ENCODE measurements at places on chromosomes 5 and 9.

- DNase-seq = no peak
Measured at GRCh38 chr5:157106630-157107461, 2.0 kb downstream of the HAVCR2 start.

- DNase-seq = no peak
Measured at GRCh38 chr5:155128786-155129512, 115.4 kb downstream of the KIF4B start.

- no peak for DNase-seq
Measured at GRCh38 chr5:178832618-178833201, 27.0 kb upstream of the ZNF354B start.

- DNase-seq = no peak
Measured at GRCh38 chr9:36892279-36892678, 141.8 kb downstream of the PAX5 start.

- DNase-seq = no peak
Measured at GRCh38 chr9:136634904-136635303, 27.8 kb upstream of the EGFL7 start.

DNA sequence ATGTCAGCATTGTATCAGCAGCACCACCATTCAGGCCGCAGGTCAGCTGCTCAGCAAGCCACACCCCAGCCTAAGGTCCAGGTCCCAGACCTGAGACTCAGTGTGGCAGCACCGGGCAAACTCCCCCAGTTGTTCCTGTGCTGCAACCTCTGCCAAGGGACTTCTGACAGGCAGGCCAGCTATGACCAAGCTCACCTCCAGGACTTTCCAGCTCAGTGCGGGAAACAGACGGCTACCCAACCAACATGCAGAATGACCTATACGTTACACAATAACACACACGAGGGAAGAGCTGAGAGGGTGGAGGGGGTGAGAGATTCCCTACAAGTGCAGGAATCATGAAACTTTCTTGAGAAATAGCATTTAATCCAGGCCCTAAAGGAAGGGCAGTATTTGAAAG, 143.7 kb downstream of the FSTL4 start:
- no peak for DNase-seq

DNA sequence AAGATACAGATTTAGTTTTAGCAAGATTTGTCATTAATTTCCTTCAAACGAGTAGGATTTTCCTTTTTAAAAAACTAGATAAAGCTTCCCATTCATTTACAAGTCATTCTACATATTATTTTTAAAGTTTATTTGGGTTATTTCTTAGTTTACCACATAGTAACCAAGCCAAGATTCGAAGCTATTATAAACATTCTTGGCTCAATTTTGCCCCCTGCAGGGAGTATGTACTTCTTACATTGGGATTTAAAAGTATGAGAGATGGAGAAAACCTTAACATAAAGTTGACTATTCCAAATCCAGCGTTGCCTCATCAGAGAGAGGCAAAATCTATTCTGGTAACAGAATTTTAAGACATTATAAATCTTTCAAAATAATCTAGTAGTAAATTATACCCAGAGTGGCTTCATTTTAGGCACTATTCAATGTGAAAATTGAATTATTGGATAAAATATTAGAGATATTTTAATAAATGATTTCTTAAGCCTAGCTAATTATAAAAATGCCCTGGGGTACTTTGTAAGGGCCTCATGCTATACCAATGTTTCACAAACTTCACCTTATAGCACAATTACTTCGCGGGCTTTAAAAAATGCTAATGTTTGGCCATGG, 39.1 kb downstream of the FBN2 start:
- peak; percentile 10 for DNase-seq

DNA sequence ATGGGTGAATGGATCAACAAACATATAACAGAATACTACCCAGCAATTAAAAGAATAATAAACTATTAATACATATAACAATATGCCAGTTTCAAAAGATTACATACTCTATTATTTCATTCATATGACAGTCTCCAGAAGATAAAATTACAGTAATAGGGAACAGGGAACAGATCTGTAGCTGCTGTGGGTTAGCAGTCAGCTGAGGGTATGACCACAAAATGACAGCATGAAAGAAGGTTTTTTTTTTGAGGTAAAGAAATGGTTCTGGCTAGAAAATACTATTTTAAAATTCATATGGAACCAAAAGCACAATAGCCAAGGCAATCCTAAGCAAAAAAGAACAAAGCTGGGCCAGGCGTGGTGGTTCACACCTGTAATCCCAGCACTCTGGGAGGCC, 73.0 kb upstream of the NR5A1 start:
- no peak for DNase-seq

- no peak for DNase-seq
Measured at GRCh38 chr9:136286987-136287379, 16.9 kb downstream of the CCDC187 start.

GRCh38 chr9:85508616-85509015, 233.1 kb downstream of the AGTPBP1 start:
- peak; percentile 6 for DNase-seq

- no peak for DNase-seq
Measured at GRCh38 chr5:168604436-168604835, 25.3 kb upstream of the PANK3 start.

GRCh38 chr5:132746954-132747615, at the start of gene CCNI2:
Gene CCNI2 (plus strand): TSS chr5:132747426. CDS start chr5:132747496, 70 bp downstream.
- no peak for DNase-seq
